ENCODE measurements at places on chromosomes 7 and 10. TPM values are rescaled to one million over a fixed set of nuclear protein-coding genes. Genes with fewer than 3 reads are reported as not detected.

Gene CHAT
- polyA plus RNA-seq = not detected

Gene PLA2G12B
- polyA plus RNA-seq = not detected

- no peak for DNase-seq
These were observed 33.0 kb downstream of the JAKMIP3 start for GRCh38 chr10:132098539-132099388.

GRCh38 chr7:157397036-157397720 is 60.4 kb downstream of the DNAJB6 start:
- no peak for DNase-seq

DNA sequence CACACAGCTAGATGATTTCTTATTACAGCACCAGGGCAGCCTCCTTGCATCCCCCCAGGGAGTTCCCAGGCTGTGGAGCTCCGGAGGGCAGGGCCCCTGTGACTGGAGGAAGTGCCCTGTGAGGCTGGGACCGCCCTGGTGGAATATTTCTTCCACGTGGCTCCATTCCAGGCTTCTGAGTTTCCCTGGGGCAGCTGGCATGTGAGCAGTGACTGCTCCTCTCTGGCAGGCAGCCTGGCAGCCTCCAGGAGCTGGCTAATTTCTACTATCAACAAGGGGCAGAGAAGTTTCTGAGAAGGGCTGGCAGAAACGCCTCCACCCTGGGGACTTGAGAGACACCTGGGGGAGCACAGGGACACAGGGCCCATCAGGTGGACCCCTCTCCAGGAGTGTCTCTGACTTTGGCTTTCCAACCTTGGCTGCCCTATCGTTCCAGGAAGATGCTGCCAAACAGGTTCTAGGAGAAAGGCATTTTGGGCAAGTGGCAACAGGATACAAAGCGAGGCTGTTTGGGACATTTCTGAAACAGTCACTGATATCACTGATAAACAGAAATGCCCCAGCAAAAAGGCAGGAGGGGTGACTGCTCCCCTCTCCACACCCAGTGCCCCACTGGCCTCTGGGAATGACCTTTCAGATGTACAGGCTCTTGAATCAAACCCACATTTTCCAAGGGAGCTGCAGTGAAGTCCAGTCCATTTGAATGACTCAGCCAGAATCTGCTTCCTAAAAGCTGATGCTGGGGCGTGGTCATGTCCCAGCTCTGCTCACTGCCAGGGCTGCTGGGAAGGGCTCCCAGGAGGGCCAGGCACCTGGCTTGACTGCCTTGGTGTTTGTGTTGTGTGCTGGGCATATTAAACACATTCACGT is 16.1 kb downstream of the MYOF start:
- DNase-seq = no peak

DNA sequence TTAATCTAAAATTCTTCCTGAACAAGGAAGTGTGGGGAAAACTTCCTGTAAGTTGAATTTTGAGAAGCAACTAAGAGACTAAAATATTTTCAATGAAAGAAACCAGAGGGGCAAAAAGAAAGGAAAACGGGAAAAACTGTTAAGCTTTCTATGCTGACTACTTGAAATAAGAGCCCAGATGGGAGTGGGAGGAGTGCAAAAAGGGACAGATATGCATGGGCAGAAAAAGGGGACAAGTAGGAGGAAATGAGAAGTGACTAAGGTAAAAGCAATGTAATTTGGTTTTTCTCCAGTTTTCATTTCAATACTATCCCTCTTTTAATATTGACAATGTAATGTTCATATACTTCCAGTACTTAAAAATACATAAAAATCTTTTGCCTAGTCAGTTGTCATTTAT is 11.1 kb downstream of the OGA start:
- no peak for DNase-seq

DNA sequence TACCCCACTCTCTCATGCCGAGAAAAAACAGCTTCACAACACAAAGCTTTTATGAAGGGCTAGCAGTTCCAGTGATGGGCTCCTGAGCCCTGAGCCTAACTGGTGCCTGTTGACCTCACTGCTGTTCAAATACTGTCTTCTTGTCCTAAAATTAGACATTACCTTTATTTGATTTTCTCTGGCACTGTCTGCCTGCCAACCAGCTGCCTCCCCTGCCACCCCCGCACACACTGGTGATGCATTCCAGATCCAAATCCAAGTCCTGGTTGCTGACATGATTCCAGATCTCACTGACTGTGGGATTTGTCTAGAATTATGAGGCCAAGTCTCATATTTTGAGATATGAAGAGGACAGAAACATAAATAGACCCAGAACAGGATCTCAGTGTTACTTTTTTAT is 816.2 kb downstream of the NRG3 start:
- no peak for DNase-seq

GRCh38 chr7:46567858-46568257 is 646.8 kb upstream of the IGFBP3 start:
- no peak for DNase-seq

GRCh38 chr7:4115941-4116610 is 566.0 kb upstream of the FOXK1 start:
- no peak for DNase-seq

Measured in immature natural killer cell (primary cell).